Smooth muscle cell of the coronary artery (primary cell): ENCODE measurements at places on chromosomes 1 and 21. TPM values are rescaled to one million over a fixed set of nuclear protein-coding genes. Genes with fewer than 3 reads are reported as not detected.

FAM72C gene
- total RNA-seq: 0.12 and 0.23 TPM in 2 replicates

TFF2 gene
- not detected in 2 replicates for total RNA-seq

CD244 gene
- 0.15 TPM in 1 of 2 replicates, not detected in the other for total RNA-seq

LMX1A gene
- not detected in 2 replicates for total RNA-seq

HSD3B2 gene
- total RNA-seq: not detected in 2 replicates

PTPN22 gene
- 0.08 and 1.9 TPM in 2 replicates for total RNA-seq

DDOST gene
- total RNA-seq: 345 and 410 TPM in 2 replicates

DSTYK gene
- total RNA-seq: 10.9 and 19.3 TPM in 2 replicates

RHBDL2 gene
- 0.59 and 0.60 TPM in 2 replicates for total RNA-seq

WNT2B gene
- total RNA-seq: 1.2 and 1.7 TPM in 2 replicates

PALMD gene
- total RNA-seq: 4.4 and 26.1 TPM in 2 replicates

RBM11 gene
- total RNA-seq: 0.35 TPM in 1 of 2 replicates, not detected in the other

SPSB1 gene
- total RNA-seq: 48.0 and 76.6 TPM in 2 replicates

ADAM30 gene
- not detected in 2 replicates for total RNA-seq

LORICRIN gene
- not detected in 2 replicates for total RNA-seq

AADACL4 gene
- total RNA-seq: not detected in 2 replicates

LRRC53 gene
- not detected in 2 replicates for total RNA-seq

ST6GALNAC5 gene
- 0.90 and 4.8 TPM in 2 replicates for total RNA-seq

CACNA1S gene
- total RNA-seq: not detected in 2 replicates

BCL2L15 gene
- total RNA-seq: 0.08 TPM in 1 of 2 replicates, not detected in the other

CD1D gene
- total RNA-seq: 0.12 and 0.23 TPM in 2 replicates

ESPN gene
- total RNA-seq: under 0.01 TPM in 1 of 2 replicates, not detected in the other

ITLN2 gene
- total RNA-seq: 0.82 and 1.5 TPM in 2 replicates

RGSL1 gene
- not detected in 2 replicates for total RNA-seq

CYP4A11 gene
- total RNA-seq: not detected in 2 replicates

CYP4A22 gene
- total RNA-seq: not detected in 2 replicates

LCE1E gene
- total RNA-seq: not detected in 2 replicates

OR2M3 gene
- not detected in 2 replicates for total RNA-seq

SETDB1 gene
- total RNA-seq: 27.1 and 36.5 TPM in 2 replicates

FCRL2 gene
- not detected in 2 replicates for total RNA-seq

KCNE2 gene
- total RNA-seq: not detected in 2 replicates

ADAMTSL4 gene
- 1.4 and 3.4 TPM in 2 replicates for total RNA-seq

CASZ1 gene
- 0.15 TPM in 1 of 2 replicates, not detected in the other for total RNA-seq

LYSMD1 gene
- 5.4 and 8.4 TPM in 2 replicates for total RNA-seq

F13B gene
- total RNA-seq: not detected in 2 replicates
